ENCODE measurements at places on chromosomes 12 and 14.

DNA sequence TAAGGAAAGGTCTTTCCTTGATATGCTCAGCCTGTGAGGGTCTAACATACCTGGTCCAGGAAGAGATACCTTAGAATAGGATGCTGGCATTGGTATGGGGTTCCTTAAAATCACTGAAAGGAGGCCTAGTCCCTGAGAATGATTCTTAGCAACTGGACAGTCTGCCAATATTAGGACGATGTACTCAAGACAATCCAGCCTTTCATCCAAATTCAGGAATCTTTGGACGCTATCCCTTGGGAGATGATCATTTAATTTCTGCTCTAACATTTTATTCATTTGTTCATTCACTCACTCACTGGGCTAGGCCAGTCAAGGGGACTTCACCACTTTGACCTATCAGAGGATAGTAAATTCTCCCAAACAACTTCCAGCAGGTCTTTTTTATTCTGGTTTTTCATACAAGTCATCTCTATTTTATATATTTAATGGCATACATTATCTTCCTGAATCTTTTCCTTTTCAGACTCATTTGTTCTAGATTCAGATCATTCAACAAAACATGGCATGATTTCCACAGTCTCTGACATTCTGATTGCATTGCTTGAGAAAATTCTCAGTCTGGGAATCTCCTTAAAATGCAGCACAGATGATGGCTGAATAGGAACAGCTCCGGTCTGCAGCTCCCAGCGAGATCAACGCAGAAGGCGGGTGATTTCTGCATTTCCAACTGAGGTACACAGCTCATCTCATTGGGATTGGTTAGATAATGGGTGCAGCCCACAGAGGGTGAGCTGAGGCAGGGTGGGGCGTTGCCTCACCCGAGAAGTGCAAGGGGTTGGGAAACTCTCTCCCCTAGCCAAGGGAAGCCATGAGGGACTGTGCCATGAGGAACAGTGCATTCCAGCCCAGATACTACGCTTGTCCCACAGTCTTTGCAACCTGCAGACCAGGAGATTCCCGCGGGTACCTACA is 118.0 kb upstream of the PRICKLE1 start:
- no peak for DNase-seq

DNA sequence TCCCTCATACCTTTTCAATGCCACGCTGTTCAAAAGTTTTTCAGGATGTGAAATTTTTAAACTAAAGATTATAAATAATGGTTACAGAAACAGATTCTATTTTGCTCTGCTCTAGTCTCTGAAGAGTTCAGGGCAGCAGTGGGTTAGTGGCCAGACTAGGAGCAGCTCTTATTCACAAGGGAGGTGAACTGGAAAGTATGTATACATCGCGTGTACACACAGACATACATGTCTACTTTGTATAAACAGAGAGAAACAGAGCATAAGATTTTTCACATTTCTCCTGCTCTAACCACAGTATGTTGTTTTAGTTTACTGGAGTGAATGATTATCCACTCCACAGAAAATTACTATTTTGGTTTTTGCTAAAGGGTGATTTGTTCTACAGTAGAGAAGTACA is 74.4 kb upstream of the CRY1 start:
- DNase-seq = no peak

DNA sequence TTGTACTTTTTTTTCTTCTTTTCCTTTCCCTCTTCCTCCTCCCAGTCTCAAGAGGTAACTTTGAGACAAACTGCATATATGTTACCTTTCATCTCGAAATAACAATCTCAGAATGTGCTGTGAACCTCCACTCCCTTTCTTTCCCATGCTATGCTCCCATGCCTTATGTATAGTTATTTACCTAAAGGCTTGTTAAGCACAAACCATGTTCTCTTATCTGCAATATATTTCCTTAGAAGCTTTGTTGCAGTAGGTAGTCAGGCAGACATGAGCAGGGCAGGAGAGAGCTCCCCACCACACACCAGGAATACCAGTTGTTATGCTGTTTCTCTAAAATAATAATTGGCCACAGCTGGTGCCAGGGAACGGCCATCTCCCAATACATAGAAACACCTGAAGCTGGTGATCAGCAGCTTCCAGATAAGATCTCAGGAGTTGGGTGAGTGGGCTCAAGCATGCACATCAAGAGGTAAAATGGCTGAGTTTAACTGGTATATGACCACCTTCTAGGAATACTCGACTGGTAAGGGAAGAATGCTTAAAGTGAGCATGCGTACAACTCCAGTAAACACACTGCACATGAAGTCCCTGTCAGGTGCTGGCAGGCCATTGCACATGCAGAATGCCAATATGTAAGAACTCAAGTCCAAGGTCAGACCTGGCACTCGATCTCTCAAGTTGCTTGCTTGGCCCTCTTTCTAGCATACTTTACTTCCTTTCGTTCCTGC is 14.8 kb upstream of the DHRS2 start:
- no peak for DNase-seq

GRCh38 chr14:56309198-56309597 is 191.0 kb downstream of the PELI2 start:
- no peak for DNase-seq

DNA sequence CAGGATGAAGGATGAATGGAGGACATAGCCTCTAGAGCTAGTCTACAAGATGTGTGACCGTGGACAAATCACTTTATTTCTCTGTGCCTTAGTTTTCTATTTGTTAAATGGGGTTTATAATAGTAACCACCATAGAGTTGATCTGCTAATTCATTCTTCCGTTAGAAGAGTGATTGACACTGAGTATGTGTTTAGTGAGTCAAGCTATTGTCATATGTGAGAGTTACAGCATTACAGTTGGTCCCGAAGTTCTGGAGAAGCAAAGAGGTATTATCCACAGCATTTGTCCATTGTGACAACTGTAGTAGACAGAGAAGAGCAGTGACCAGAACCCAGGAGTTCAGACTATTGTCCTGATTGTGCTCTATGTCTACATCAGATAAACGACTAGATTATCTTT is 14.1 kb downstream of the FAR2 start:
- no peak for DNase-seq

- DNase-seq = peak; percentile 79
These were observed 15.0 kb upstream of the FOXG1 start for GRCh38 chr14:28751467-28752058.

GRCh38 chr12:85669911-85670310 is 166.3 kb downstream of the RASSF9 start:
- DNase-seq = no peak

DNA sequence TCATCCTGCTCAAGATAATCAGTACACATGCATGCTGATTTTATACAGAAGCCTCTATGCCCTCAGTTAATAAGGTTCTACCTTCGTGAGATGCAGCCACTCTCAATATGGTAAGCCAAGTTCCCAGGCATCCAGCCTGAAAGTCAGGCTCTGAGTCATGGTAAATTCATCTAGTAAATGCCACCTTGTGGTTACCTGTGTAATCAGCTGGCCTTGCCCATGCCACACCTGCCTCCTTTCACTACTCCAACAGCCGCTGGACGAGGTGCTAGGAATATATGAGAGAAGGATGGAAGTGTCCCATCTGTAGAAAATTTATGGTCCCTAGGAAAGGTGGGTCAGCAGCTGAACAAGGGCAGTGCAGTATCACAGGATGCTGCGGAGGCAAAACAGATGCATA is 207.3 kb downstream of the SSPN start:
- DNase-seq = no peak

DNA sequence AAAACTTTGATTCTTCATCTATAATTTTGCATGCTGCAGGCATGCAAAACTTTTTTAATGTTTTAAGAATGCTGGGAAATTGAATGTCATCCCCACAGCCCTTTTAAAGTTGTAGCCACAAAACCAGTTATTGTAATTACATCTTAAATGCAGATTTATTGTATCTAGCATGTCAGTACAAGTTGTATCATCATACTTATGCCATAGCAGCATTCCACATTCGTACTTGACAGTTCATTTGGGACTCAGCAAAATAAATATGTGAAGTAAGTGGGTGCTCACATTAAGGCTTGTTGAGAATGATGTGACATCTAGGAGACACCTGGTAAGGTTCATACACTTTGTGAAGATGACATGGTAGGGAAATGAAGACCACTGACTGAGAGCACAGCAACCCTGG is 44.0 kb upstream of the GZMB start:
- DNase-seq = no peak

GRCh38 chr14:104512771-104513640 is 66.6 kb upstream of the C14orf180 start:
- DNase-seq = no peak

DNA sequence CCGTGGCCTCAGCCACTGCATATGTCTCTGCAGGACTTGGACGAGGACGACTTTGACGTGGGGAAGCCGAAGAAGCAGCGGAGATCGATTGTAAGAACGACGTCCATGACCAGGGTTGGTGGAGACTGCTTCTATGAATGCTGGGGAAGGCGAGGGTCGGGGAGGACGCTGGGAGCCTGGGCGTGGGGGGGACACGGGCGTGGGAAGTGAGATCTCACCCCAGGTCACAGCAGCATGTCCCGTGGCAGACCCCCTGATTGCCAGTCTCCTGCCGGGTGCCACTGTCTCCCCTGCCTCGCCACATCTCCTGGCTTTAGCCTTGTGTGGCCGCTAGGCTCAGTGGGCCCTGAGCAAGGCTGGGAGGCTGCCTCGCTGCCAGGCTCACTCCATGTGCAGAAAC is 29.9 kb upstream of the TEX22 start:
- no peak for DNase-seq

DNA sequence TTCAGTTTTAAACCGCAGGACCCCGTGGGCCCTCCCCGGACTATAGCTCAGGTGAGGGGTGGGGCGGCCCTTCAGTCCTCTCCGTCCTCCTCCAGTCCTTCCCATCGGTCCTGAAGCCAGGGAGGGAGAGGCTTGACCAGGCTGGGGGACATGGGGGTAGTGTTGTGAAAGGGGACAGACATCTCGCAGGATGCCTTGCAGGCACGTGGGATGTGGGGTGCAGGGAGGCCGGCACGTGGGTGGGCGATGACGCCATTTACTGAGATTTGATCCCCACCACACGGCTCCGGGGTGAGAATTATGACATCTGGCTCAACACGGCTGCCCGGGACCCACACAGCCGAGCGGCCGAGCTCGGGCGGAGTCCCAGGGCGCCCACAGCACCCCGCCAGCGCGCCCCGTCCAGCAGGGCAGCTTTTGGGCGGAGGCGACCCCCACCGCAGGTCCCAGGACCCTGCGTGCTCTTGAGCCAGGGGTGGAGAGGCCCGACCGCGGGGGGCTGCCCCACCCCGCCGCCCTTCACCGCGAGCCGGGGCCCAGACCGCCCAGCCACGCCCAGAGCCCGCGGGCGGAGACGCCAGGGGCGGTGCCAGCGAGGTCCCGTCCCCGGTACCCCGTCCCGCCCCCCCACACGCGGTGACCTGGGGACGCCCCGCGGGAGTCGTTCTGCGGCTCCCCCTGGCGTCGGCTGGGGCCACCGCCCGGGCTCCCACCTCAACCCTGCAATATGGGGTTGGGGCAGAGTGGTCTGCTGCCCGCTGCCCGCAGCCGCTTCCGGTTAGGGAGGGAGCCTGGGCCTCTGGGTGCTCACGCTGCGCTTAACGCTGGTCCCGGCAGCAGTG is 3.3 kb upstream of the EXOC3L4 start:
- DNase-seq = peak; percentile 65

GRCh38 chr14:88352698-88353097 is 29.6 kb upstream of the KCNK10 start:
- no peak for DNase-seq

- no peak for DNase-seq
These were observed 176.1 kb downstream of the IPO8 start for GRCh38 chr12:30519535-30519934.

DNA sequence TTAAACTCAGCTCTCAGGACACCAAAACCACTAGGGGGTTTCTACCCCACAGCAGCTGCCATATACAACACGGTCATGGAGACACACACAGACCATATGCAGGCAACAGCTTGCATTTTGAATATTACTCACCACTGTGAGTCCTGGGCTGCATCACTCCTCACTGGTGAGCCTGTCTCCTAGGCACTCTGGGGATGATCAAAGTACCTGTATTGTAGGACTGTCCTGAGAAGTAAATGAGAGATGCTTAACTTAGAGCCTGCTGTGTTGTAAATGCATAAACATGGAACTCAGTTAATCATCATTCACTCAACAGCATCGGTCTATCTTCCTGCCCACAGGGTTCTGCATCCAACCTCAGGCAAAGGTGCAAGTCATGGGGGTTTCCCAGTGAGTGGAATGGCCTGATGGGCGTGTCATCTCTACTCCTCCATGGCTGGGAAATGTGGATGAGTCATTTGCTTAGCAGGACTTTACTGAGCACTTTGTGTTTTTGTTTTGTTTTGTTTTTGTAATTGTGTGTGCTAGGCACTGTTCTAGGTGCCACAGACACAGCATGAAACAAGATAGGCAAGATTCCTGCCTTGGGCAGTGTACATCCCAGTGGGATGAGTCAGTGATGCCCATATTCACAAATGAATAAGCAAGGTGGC is 1141.2 kb upstream of the TMEM132C start:
- peak; percentile 68 for DNase-seq

DNA sequence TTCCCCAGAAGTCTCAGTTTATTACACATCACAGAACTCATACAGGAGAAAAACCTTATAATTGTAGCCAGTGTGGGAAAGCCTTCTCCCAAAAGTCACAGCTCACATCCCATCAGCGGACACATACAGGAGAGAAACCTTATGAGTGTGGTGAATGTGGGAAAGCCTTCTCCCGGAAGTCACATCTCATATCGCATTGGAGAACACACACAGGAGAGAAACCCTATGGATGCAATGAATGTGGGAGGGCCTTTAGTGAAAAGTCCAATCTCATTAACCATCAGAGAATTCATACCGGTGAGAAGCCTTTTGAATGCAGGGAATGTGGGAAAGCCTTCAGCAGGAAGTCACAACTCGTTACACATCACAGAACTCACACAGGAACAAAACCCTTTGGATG is 20.1 kb downstream of the ZNF84 start:
- DNase-seq = no peak
